ENCODE measurements at places on chromosomes 5 and 9.
A peak's percentile ranks its signal among the peaks of the same experiment; 100 is the strongest.

DNA sequence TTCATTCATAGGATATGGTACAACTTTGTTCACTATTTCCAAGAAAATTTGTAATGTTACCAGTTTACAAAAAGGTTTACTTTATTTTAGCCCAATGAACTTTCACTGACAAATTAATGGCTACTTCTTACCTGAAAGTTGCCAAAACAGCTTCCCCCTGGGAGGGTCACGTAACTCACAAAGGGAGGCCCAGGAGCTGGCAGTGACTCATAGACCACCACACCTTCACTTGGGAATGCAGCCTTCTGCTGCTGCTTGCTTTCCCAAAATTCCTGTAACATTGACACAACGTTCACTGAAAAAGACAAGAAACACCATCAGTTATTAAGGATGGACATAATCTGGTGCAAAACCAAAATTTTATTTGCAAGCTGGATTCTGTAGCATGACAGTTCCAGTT is 18.1 kb downstream of the LIX1 start:
- DNase-seq = no peak

DNA sequence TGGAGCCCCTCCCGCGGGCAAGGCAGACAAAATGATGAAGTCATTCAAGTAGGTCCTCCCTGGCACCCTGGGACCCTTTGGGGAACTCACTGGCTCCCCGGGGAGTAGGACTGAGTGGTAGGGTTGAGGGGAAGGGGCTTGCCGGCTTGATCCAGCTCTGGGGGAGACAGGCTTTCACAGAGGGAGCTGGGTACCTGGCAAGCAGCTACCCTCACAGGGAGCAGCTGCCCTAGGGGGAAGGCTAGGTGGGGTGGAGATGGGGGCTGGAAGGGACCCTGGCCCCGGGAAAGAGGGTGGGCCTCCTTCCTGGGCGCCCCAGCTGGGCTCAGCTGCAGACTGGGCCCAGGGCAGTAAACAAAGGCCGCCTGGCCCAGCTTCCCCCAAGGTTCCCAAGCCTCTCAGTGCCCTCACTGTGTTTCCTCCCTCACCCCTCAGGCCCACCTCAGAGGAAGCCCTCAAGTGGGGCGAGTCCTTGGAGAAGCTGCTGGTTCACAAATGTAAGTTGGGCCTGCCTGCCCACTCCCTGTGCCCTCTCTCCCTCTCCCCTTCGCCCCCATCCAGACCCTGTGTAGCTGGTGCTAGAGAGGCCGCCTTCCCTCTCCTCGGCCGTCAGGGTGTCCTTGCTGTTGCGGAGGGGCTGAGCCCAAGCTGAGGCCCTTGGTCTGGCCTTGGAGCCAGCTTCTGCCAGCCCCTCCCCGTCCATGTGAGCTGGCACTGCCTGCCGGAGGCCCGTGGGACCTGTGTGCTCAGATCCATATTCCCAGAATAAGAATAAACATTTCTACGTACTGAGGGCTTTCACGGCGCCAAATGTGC is 131.2 kb downstream of the RGS3 start:
- DNase-seq = no peak

DNA sequence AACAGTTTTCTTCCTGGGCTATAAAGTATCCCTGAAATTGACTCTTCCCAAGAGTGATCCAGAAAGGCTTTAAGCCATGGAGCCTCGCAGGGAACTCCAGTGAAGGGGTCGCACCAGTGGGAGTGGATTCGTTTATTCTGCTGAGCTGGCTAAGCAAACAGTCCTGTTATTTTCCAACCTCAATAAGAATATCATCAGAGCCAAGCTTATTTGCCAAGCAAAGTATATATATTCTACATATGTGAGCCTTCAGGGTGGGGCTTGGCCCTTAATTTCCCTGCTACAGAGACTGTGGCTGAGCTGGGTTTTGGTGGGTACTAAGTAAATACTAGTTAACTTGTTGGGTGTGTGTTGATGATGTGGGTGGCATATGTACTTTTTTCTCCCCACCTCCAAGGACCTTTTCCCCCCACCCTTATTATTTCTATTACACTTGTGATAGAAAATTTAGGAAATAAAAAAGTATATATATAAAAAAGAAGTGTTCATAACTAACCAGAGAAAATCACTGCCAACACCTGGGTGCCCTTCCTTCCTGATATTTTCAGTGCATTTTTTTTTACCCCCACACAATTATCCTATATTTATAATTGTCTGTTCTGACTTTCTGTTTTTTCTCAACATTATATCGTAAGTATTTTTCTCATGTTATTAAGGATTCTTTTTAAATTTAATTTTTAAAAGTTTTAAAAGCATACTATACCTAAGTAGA is 5.3 kb downstream of the GSN start:
- no peak for DNase-seq

DNA sequence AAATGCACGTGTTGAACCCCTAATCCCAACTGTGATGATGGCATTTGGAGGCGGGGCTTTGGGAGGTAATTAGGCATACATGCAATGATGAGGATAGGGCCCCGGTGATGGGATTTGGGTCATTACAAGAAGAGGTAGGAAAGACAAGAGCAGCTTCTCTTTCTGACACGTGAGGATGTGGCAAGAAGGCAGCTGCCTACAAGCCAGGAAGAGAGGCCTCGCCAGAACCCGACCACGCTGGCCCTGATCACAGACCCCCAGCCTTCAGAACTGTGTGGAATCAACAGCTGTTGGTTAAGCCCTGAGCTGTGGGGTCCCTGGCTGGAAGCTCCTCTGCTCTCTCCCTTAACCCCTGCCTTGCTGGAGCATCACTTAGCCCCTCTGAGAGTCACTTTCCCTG is 57.5 kb downstream of the COL23A1 start:
- no peak for DNase-seq

DNA sequence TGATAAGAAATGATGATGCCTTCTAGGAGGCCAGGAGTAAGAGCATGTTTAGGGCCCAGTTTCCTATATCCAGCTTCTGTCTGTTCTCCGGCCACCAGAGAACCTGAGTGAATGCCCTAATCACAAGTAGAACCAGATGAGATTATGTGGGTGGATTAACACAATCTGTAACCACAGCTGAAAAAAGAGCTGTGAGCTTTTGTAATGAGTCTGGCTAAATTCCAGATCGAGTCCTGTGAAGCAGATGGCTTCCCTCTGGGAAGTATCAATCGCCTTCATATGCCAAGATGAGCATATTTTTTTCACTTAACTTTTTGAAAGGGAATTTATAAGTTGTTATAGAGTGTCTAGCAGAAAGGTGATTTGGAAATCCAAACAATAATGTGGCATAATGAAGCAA is 99.8 kb downstream of the NNT start:
- DNase-seq = peak; percentile 38

DNA sequence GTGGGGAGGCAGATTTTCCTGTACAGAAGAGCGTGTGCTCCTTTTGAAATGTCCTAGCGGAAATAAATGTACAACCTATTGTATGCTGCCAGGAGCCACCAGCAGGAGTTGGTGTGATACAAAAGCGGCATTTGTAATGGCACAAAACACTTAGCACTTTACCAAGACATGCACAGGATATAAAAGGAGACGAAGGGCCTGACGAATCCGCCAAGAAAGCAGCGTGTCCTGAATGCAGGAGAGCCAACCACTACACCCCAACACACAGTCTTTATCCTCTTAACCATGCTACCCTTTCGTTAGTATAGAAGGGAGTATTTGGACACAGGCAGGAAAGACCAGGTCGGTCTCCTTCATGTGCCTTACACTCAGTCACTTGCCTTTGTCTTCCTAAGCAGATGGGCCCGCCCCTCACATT is 218.1 kb downstream of the TRIM32 start:
- no peak for DNase-seq

DNA sequence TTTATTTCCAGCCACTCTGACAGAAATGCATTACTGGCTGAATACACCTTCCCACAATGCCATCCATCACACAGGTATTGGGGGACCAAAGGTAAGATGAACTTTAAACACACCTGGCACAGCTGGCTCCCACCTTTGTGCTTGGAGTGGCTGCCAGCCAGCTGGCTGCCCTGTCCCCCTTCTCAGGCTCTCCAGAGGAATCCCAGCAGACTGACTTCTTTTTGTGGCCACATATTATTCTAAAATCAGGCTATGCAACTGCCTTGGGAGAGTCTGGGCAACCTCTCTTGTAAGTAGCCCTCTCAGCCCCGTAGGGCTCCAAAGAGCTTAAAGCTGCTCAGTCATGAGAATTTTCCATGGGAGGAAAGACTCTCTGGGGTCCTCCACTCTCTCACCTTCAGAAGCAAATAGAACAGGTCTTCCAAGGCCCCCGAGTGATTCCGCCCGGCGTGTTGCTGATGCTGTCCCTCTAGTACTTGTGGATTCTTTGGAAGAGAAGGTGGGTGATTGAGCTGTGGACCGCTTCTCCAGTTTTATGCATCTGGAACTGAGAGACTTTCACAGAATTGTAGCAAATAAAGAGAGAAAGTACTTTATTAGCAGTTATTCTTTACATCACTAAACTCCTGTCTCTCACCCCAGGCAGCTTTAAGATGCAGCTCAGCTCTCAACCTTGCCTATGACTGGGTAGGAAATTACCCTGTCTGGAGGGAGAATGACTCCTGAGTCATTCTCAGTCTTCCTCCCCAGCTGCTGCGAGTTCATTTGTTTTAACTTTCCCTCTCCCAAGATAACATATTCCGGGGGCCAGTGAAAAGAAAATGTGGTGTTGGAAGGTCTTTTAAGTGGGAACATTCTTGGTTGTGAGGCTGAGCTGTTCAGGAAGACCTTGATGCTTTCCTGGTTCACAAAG is 159.4 kb upstream of the PITX1 start:
- no peak for DNase-seq

DNA sequence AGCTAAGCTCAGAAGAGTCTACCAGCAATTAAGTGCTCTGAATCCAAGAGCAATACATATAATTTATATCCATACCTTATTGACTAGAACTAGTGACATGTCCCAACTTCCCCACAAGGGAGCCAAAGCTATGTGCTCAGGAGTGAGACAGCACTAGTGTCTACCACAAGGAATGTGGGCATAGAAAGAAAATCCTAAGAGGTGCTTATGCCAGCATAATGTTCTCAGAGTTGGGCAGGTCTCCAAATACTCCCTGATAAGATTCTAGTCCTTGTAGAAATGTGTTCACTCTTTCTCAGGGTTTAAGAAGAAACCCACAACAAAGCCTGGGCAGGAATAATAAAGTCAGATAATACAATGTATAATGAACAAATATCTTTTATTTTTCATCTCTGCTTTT is 275.1 kb downstream of the BRINP1 start:
- DNase-seq = no peak

- no peak for DNase-seq
Measured at GRCh38 chr5:135462304-135462703, 10.2 kb upstream of the TIFAB start.

- DNase-seq = no peak
Measured at GRCh38 chr5:51018423-51018822, 352.0 kb downstream of the PARP8 start.

Data from AG09309 (cell line).